ENCODE measurements at places on chromosomes 2 and 18.

- no peak for DNase-seq
Measured at GRCh38 chr2:183179156-183179555, 54.9 kb downstream of the NUP35 start.

GRCh38 chr2:8392098-8392866 is 289.6 kb upstream of the ID2 start:
- no peak for DNase-seq

DNA sequence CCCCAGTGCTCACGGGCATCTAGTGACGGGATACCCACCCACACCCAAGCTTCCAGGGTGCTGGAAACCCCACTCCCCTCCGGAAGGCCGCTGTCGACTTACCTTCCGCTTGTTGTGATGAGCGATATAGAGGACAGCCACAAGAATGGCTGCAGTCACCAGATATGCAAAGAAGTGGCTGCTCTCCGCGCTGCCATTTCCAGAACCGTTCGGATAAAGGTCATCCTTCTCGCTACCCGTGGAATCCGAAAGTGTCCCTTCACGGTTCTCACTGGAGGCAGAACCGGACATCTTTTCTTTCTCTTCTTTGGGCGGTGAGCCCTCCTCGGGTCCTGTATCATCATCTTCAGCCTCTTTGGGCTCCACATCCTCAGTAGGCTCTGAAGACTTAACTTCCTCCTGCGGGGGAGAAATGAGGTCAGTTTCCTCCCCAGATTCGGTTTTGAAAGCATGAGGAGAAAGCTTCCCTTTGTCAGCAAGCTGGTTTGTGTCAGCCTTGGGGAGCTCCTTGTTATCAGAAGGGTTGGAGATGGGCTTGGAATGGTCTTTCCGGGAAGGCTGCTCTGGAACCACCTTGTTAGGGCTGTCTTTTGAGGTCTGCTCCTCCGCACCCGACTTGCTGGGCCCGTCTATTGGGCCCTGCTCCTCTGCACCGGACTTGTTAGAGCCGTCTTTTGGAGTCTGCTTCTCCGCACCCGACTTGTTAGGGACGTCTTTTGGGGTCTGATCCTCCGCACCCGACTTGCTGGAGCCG is 1.2 kb downstream of the TGOLN2 start:
- no peak for DNase-seq

- DNase-seq, result no peak
Measured at GRCh38 chr2:177530561-177530960, 138.0 kb downstream of the AGPS start.

GRCh38 chr2:79179036-79179435 is 19.5 kb upstream of the REG3A start:
- DNase-seq, result peak; percentile 7

GRCh38 chr2:64448041-64448426 is 5.9 kb upstream of the LGALSL start:
- no peak for DNase-seq

- peak; percentile 88 for DNase-seq
Measured at GRCh38 chr2:59177748-59178147, 936.6 kb upstream of the FANCL start.

DNA sequence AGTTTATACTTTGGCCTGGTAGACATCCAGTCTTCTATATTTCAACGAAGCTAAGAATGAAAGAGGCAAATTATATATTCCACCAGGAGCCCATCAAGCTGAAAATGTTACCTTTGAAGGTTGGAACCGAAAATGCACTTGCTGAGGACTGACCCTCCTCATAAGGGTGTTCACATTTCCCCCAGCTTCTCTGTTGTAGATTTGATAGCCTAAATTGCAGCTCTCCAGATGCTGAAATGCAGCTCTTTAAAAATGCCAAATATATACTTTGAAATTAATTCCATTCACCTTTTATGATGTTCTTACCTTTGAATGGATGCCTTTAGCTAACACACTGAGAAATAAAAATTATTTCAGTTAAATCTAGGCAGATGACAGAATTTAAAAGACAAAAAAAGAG is 1.8 kb upstream of the FIGN start:
- no peak for DNase-seq

DNA sequence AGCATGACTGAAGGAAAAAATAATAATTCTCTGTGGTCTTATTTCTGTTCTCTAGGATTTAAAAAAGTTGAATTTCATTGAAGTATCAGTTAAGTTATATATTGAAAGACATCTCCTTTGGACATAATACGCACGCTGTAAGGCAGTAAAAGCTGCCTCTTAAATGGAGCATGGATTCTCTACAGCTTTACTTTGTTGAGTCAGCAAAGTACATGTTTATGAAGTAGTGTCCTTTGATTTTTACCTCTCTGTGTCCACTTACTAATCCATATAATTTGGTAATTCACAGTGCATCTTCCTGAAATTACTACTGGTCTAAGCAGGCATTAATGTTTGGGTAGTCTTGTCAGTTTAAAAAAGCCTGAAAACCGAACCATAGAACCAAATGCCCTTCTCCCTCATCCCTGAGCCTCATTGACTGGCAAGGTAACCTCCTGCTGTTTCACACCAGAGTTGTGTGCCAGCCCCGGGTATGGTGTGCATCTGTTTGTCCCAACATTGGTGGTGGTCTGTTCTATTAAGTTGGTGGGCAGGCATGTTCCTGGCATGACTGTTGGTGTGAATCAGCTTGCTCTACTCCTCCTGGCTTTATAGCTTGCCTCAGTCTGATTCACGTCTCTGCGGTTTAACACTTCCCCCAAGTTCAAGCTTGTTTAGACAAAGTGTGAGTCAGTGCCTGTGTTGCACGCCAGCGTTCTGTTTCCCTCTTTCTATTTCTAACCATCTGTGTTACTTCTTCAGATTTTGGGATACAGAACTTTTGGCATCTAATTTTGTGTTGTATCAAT is 71.0 kb upstream of the ITM2C start:
- DNase-seq, result no peak

- no peak for DNase-seq
Measured at GRCh38 chr2:51866361-51866760, 834.4 kb upstream of the NRXN1 start.

GRCh38 chr2:118319271-118319684 is 231.0 kb downstream of the INSIG2 start:
- no peak for DNase-seq

DNA sequence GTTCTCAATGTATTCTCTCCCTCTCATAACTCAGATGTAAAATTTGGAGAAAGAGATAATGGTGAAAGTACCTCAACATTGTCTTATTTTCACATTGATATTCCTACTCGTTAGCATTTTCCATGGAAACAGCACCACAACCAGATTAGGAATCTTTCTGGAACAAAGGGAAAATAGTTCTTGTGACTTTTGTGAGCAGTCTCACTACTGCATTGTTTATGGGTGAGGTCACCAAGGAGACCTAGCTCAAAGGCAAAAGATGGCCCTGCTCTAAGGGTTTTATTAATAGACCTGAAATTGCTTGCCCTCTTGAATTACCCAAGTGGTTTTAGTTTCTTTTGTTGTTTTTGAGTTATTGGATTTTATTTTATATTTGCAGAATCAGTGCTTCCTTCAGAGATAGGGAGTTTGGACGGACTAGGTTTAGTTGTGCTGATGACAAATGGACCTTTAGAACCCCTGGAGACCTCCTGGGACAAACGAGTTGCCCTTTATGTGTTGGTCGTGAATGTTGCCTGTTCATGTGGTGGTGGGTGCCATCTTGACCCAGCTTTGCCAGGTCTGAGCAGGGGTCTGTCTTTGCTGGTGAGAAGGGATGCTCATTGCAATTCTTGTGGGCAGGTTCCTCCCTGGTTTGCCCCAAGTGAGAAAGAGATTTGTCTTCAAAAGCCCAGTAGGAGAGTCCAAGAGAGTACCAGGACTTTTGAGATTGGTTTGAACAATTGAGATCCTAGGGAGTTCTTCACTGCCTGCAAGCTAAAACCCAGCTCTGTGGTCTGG is 58.1 kb downstream of the INPP4A start:
- DNase-seq, result no peak

- DNase-seq, result no peak
Measured at GRCh38 chr2:7749895-7750559, 832.8 kb downstream of the RNF144A start.

DNA sequence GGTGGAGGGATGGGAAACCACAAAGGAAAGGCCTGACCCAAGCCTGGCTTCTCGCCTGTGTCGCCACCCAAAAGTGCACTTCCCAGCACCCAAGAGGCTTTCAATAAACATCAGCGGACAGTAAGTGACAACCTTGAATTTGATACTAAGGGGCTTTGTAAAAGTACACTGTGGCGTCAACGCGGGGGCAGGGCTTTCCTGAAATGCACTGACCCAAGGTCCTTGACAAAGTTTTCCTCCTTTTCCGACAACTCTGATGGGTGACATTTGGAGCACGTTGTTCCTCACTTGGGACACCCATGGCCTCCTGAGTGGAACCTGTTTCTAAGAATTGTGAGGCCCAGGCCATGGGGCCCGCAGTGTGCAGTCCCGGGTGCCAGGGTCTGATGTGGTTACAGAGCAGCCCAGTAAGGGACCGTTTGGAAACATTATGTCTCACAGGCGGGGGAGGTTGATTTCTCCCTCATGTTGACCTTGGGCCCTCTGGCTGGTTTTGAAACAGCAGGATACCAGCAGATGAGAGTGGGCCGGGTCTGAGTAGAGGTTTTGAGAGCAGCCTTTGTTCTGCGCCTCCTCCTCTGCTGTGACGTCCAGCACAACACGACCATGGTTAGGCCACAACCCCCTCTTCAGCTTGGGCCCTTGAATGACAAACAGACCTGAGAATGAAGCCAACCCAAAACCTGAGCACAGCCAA is 2.8 kb upstream of the ZBTB14 start:
- DNase-seq, result no peak

DNA sequence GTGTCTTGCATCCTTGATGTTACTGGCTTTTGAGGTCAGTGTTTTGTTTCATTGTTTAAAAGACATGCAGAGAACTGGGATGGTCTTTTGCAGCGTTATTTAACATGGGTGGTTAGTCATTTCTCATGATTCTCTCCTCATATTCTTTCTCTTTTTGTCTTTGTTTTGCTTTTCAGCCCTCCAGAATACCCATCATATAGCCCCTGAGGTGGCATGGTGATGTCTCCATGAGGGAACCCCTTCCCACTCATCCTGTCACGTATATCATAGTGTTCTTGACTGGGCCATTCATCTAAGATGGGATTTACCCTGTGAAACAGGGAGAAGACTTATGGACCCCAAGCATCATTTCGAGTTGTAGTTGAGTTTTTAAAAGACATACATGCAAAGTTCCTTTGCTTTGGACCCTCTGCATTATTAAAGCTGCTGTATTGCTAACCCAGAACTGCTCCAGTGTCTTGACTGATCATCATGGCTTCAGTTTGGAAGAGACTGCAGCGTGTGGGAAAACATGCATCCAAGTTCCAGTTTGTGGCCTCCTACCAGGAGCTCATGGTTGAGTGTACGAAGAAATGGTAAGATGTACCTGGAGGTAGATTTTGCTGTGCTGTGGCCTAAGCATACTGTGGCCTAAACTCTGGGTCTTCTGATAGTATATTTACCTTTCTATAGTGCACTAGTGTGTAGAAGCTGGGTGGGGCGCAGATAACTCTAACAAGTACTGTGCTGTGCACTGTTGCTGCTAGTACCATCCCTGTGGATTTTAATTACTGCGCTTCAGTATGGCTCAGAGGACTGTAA is 1.4 kb downstream of the EHBP1 start:
- no peak for DNase-seq

GRCh38 chr2:237041231-237041630 is 44.5 kb upstream of the COPS8 start:
- DNase-seq, result no peak

DNA sequence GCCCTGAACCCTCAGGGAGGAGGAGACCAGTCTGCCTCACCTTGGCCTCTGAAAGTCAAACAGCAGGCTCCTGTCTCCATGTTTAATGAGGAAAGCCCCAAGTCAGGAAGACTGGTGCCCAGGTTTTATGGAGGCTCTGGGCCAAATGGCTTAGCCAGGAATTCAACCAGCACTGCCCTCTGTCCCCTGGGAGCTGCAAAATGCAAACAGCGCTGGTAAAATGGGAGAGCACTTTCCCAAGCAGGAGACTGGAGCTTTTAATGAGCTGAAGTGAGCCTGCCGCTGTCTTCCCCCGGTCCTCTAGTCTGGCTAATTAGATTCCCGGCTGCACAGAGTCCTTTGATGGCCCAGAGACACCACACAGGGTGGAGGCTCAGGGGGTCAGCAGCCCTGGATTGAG is 276.0 kb upstream of the TRIB2 start:
- no peak for DNase-seq

- DNase-seq, result no peak
Measured at GRCh38 chr2:198874472-198874858, 583.3 kb downstream of the SATB2 start.

DNA sequence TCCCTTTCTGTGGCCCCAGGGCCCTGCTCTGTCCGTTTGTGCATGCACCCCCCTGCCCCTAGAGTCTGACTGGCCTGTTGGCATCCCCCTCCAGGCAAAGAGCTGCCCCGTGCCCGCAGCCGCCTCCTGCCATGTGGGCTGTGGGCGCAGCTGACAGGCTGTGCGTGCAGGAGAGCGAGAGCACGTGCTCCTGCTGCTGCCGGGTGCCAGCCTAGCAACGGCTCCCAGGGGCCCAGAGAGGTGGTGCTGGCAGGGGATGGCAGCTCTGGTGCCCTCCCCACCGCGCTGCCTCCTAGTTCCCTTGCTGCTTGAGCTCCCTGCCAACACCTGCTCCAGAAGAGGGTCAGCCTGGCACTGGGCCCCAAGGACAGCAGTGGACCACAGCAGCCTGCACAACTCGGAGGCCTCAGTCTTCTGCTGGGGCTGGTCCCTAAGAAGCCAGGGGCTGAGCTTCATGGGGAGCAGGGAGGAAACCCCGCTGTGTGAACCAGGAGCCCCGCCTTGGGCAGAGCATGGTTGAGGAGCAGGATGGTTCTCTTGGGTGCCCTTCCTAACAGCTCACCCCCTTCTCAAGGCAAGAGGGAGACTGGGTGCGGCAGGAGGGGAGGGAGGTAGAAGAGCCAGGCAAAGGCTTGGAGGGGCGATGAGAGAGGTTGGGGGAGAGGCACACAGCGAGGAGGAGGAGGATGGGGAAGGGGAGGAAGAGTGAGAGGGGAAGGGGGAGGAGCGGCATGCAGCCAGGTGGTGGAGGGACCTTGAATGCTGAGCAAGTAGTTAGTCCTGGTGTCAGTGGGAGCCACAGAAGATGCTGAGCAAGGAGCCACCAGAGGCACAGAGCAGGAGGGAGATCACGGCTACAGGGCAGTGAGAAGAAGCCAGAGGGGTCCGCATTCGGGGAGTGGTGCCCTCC is 23.8 kb upstream of the PTMA start:
- peak; percentile 86 for DNase-seq

DNA sequence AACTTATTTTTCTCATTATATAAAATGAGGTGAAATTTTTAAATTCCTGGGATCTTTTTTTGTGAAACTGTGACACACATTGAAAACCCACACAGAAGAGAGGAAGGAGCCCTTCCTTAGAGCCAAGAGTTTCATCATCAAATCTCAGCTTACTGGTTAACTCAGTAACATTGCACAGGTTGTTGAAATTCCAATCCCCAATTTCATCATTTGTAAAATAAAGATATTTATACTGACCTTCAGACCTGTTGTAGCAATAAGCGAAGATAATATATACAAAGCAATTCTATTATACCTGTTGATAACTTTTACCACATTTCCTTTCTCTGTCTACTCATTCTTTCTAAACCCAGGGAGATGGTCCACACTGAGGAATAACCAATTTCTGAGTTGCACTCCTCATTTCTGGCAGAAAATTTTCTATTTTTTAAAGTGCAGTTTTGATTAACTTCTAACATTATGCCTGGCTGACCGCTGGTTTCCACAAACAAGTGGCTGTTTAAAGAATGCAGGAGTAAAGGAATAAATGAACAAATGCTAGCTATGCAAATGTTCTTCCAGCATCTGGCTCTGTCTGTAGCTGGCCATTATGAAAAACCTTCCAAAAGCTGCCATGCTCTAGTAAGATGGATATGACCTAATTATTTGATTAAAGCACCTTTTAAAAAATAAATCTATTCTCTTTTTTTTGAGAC is 105.7 kb upstream of the LINC00305 start:
- no peak for DNase-seq
